ENCODE measurements at places on chromosomes 1 and 21.
A peak's percentile ranks its signal among the peaks of the same experiment; 100 is the strongest.

DNA sequence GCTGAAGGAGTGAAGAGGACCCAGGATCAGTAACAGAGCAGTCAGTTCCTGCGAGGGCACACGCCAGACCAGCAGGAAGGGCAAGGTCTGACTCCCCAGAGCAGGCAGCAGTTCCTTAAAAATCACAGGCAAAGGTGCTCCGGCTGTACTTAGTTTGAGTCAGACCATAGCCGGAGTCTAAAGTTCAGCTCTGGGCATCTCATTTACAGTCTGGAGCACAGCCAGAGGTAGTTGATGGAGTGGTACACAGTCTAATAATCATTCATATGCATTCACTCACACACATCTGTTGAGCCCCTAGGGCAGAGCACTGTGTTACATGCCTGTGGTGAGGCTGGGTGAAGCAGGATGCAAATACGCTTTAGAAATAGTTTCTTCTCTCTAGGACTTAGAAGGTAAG lies 7.3 kb upstream of the AMIGO1 start:
- no peaks in the 10 kb centered on the region for H3K36me3 ChIP-seq
- no peaks in the 10 kb centered on the region for H3K4me1 ChIP-seq
- peak overlapping the region; percentile 79 for H3K27ac ChIP-seq
- no peak overlapping the region for H3K4me3 ChIP-seq
- H3K27me3 ChIP-seq: no peaks in the 10 kb centered on the region

DNA sequence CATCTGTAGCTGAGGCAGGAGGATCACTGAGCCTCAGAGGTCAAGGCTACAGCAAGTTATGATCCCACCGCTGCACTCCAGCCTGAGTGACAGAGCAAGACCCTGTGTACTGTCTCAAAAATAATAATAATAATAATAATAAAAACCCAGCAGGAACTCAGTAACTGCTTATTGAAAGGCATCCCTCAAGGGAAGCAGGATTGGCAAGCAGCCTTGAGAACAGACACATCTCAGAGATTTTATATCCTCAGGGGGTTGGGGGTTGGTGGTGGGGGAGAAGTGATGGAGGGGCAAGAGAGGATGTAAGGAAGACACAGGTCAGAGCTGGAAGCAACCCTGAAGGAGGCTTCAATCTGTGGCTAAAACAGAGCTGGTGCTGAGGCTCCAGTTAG lies 29.6 kb downstream of the GNB1 start:
- H3K4me1 ChIP-seq: peaks cover 83% of the 10 kb centered on the region
- H3K4me3 ChIP-seq: no peak overlapping the region
- H3K27ac ChIP-seq: no peak overlapping the region
- H3K36me3 ChIP-seq: no peaks in the 10 kb centered on the region

DNA sequence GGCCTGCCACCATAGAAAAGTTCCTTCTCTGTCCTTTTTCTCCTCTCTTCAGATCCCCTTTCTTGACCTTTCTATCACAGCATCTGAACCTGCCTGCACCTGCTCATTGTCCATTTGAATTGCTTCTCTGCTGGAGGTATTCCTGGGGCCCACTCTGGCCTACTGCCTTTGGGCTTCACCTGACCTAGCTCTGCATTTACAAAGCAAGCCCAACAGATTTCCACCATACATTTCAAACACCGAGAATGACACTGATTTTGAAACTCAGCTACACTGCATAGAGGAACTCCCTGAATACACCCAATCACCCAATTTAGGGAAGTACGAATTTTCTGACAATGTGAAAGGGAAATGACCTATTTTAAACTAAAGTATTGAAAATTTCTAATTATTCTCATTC lies 284.5 kb upstream of the USP25 start:
- no peak for DNase-seq
- no peaks in the 10 kb centered on the region for H3K4me1 ChIP-seq
- no peaks in the 10 kb centered on the region for H3K36me3 ChIP-seq
- H3K27ac ChIP-seq: no peak overlapping the region
- H3K27me3 ChIP-seq: no peaks in the 10 kb centered on the region

GRCh38 chr1:14654554-14654953 lies 56.1 kb downstream of the KAZN start:
- H3K4me1 ChIP-seq: no peaks in the 10 kb centered on the region
- no peak overlapping the region for H3K4me3 ChIP-seq
- no peak for DNase-seq

DNA sequence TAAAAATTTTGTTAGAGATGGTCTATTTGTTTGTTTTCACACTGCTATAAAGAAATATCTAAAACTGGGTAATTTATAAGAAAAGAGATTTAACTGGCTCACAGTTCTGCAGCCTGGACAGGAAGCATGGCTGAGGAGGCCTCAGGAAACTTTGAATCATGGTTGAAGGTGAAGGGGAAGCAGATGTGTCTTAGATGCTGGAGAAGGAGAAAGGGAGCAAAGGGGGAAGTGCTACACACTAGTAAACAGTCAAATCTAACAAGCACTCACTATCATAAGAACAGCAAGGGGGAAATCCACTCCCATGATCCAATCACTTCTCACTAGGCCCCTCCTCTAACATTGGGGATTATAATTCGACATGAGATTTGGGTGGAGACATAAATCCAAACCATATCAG lies 76.8 kb upstream of the COL24A1 start:
- H3K27ac ChIP-seq: no peak overlapping the region
- no peak for DNase-seq
- no peaks in the 10 kb centered on the region for H3K27me3 ChIP-seq
- H3K4me3 ChIP-seq: no peak overlapping the region
- H3K4me1 ChIP-seq: no peaks in the 10 kb centered on the region
- H3K36me3 ChIP-seq: no peaks in the 10 kb centered on the region

DNA sequence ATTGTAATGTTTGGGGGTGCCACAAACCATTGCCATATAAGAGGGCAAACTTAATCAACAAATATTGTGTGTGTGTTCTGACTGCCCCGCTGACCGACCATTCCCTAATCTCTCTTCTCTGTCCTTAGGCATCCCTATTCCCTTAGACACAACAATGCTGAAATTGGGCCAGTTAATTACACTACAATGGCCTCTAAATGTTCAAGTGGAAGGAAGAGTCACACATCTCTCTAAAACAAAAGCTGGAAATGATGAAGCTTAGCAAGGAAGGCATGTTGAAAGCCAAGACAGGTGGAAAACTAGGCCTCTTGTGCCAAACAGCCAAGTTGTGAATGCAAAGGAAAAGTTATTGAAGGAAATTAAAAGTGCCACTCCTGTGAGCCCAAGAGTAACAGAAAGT lies 30.2 kb downstream of the LTN1 start:
- H3K4me1 ChIP-seq: no peaks in the 10 kb centered on the region
- H3K27ac ChIP-seq: no peak overlapping the region
- H3K27me3 ChIP-seq: no peaks in the 10 kb centered on the region
- no peak for DNase-seq

- H3K36me3 ChIP-seq: no peaks in the 10 kb centered on the region
- DNase-seq: no peak
- H3K27ac ChIP-seq: no peak overlapping the region
- no peak overlapping the region for H3K4me3 ChIP-seq
These were observed 127.3 kb downstream of the HLCS start for GRCh38 chr21:36839123-36839522.

- no peak overlapping the region for H3K27ac ChIP-seq
- peak; percentile 22 for DNase-seq
- no peaks in the 10 kb centered on the region for H3K27me3 ChIP-seq
- H3K4me3 ChIP-seq: no peak overlapping the region
These were observed 85.3 kb downstream of the GLIS1 start for GRCh38 chr1:53653631-53654030.

- no peaks in the 10 kb centered on the region for H3K36me3 ChIP-seq
- DNase-seq: no peak
- H3K27me3 ChIP-seq: no peaks in the 10 kb centered on the region
These were observed 92.5 kb upstream of the KCNE2 start for GRCh38 chr21:34271189-34271851.

GRCh38 chr1:235601104-235601503 lies 48.5 kb downstream of the GNG4 start:
- peak; percentile 61 for DNase-seq
- no peaks in the 10 kb centered on the region for H3K4me1 ChIP-seq
- H3K4me3 ChIP-seq: no peak overlapping the region
- no peaks in the 10 kb centered on the region for H3K27me3 ChIP-seq

DNA sequence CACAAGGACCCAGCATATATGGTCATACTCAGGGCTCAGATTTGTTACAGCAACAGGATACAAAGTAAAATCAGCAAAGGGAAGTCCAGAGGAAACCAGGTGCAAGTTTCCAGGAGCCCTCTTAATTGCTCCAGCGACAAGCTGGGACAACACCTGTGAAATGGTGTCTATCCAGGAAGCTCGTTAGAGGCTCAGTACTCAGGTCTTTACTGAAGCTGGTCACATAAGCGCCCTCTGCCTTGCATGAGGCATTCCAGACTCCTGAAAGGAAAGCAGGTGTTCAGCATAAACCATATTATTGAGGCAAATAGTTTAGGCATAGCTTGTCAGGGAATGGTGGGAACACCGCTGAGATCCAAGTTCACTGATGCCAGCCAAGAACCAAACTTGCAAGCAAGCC lies 231.0 kb downstream of the SLC35F3 start:
- no peaks in the 10 kb centered on the region for H3K27me3 ChIP-seq
- no peak for DNase-seq
- no peak overlapping the region for H3K4me3 ChIP-seq
- no peaks in the 10 kb centered on the region for H3K36me3 ChIP-seq
- H3K4me1 ChIP-seq: no peaks in the 10 kb centered on the region

DNA sequence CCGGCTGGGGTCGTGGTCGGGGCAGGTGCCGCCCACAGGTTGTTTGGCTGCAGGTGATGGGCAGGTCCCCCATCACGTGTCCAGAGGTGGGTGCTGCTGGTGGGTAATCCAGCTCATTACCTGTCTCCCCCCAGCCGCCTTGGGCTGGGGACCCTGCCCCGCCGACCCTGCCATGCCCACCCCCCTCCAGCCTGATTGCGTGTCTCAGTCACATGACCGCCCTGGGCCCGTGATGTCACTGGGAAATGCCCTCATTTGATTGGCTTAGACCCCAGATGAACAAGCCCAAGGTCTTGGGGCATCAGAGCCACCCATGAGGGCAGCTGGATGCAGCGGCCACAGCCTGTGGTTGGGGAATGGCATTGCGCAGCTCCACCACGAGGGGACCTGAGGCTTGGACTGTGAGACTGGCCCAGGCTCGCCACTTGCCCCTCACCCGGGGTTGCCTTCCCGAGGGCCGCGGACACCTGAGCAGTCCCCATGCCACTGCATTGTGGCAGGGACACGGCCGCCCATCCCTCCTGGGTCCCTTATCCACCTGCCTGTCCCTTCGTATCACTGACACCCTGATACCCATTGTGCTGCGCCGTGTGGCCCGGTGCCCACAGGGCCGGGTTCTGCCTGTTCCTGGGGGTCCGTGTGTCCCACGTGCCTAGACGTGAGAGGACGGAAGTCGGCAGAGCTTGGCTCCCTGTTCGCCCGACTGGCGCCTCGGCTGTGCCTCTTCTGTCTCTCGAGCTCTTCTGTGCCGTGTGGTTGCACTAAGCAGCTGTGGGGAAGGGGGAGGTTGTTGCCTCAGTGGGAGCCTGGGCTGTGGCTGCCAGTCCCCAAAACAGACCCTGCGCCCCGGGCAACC lies 68.0 kb downstream of the FAAP20 start:
- H3K27me3 ChIP-seq: no peaks in the 10 kb centered on the region
- DNase-seq: no peak
- no peak overlapping the region for H3K4me3 ChIP-seq
- no peaks in the 10 kb centered on the region for H3K4me1 ChIP-seq
- H3K36me3 ChIP-seq: no peaks in the 10 kb centered on the region

DNA sequence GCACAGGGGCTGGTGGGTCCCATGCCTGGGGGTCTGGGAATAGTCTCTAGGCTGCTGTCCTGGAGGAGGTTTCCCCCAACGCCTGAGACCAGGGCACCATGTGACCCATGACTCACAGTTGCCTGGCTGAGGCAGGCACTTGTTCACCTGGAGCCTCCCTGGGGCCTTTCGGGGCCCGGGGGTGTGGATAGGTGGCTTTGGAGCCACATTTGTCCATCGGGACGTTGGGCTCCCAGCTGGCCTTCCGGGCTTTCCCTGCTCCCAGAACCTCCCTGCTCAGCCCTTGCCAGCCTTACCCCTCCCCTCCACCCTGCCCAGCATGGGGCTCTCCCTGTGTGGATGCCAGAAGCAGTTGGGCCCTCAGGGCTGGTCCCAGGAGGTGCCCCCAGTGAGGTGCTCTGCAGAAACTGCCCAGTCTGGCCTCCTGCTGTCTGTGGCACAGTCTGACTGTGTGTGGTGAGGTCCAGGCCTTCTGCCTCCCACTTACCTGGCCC lies 14.2 kb downstream of the COL6A1 start:
- no peak overlapping the region for H3K4me3 ChIP-seq
- H3K4me1 ChIP-seq: no peaks in the 10 kb centered on the region
- H3K27ac ChIP-seq: no peak overlapping the region
- peaks cover 7% of the 10 kb centered on the region for H3K36me3 ChIP-seq
- DNase-seq: no peak

- H3K36me3 ChIP-seq: no peaks in the 10 kb centered on the region
- peak; percentile 66 for DNase-seq
- H3K27ac ChIP-seq: no peak overlapping the region
- no peaks in the 10 kb centered on the region for H3K27me3 ChIP-seq
- H3K4me1 ChIP-seq: peaks cover 28% of the 10 kb centered on the region
These were observed 9.5 kb downstream of the JAK1 start for GRCh38 chr1:64956733-64957441.

- no peaks in the 10 kb centered on the region for H3K27me3 ChIP-seq
- no peak for DNase-seq
- H3K4me3 ChIP-seq: no peak overlapping the region
- H3K4me1 ChIP-seq: peaks cover 57% of the 10 kb centered on the region
- no peaks in the 10 kb centered on the region for H3K36me3 ChIP-seq
These were observed 1.7 kb upstream of the ADAMTS4 start for GRCh38 chr1:161200421-161200991.

GRCh38 chr1:234613128-234613875 lies 3.3 kb upstream of the IRF2BP2 start:
- peak overlapping the region; percentile 97 for H3K27ac ChIP-seq
- no peaks in the 10 kb centered on the region for H3K36me3 ChIP-seq
- H3K27me3 ChIP-seq: no peaks in the 10 kb centered on the region
- peak overlapping the region; percentile 68 for H3K4me3 ChIP-seq
- no peak for DNase-seq
- peaks cover 10% of the 10 kb centered on the region for H3K4me1 ChIP-seq

DNA sequence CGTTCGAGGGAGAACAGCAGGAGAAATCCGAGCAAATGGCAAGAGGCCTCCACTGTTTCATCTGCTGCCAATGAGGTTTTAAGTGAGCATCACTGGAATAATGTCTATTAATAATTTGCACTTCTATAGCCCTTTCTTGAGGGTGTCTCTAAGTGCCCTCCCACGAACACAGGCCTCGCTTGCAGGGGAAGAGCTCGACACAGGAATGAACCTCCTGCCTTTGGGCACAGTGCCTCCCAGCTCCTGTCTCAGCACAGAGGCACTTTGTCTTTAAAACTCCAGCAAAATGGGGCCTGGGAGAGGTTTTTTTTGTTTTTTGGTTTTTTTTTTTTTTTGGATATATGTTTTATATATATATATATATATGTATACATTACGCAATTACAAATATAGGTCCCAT lies 56.6 kb downstream of the OLIG1 start:
- H3K27me3 ChIP-seq: no peaks in the 10 kb centered on the region
- H3K4me3 ChIP-seq: no peak overlapping the region
- no peak overlapping the region for H3K27ac ChIP-seq
- DNase-seq: no peak
- H3K36me3 ChIP-seq: no peaks in the 10 kb centered on the region

All from Peyer's patch (tissue), 4 donors.